ENCODE measurements at places on chromosomes 5 and 9.

DNA sequence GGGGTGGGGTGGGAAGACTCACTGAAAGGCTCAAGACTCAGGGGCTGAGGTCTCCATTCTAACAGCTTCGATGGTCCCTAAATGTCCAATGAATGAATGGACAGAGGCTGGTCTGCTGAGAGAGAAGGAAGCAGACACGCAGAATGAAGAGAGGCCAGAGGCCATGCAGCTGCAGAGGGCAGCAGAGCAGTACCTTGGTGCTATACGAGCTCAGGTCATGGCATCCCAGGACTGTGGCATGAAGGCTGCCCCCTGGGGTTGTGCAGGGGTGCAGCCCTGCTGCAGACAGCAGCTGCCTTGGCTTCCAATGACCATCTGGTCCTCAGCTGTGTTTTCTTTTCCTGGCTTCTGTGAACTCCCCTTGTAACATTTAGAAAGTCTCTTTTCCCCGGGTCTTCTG lies 15.2 kb upstream of the CORO2A start:
- DNase-seq: no peak

GRCh38 chr5:170573660-170574059 lies 69.8 kb downstream of the KCNIP1 start:
- no peak for DNase-seq

- DNase-seq: no peak
These were observed 7.9 kb downstream of the GABBR2 start for GRCh38 chr9:98700801-98701200.

- DNase-seq: no peak
These were observed 27.1 kb upstream of the TLE1 start for GRCh38 chr9:81716409-81716808.

DNA sequence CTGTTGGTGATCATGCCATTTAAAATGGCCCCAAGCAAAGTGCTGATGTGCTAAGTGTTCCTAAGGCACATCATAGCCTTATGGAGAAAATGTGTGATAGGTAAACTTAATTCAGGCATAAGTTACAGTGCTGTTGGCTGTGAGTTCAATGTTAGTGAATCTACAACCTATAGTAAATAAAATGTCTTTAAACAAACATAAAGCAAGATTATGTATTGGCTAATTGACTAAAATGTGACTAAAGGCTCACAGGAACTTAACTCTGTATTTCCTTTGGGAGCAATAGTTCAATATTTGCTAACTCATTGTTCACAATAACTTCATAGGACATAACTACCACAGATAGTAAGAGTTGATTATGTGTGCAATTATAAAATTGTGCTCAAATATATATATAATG lies 49.4 kb upstream of the LRRC19 start:
- DNase-seq: no peak

DNA sequence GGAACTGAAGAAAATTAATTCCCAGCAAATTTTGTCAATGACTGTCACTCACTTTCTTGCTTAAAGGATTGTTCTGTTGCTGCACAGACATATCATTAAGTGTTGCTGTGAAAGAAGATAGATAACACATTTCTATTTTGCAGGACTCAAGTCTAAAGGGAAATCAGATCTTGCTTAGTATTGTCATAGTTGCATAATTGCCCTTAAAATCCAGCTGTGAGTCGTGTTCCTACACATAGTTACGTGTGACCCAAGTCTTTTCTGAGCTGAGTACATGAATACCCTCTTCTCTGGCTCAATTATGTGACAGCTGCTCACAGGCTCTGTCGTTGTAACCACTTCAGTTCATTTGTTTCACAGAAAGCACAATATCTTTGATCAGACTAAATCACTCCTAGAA lies 390.8 kb downstream of the DTWD2 start:
- DNase-seq: no peak

GRCh38 chr5:108898707-108899106 lies 151.0 kb downstream of the FER start:
- DNase-seq: no peak

DNA sequence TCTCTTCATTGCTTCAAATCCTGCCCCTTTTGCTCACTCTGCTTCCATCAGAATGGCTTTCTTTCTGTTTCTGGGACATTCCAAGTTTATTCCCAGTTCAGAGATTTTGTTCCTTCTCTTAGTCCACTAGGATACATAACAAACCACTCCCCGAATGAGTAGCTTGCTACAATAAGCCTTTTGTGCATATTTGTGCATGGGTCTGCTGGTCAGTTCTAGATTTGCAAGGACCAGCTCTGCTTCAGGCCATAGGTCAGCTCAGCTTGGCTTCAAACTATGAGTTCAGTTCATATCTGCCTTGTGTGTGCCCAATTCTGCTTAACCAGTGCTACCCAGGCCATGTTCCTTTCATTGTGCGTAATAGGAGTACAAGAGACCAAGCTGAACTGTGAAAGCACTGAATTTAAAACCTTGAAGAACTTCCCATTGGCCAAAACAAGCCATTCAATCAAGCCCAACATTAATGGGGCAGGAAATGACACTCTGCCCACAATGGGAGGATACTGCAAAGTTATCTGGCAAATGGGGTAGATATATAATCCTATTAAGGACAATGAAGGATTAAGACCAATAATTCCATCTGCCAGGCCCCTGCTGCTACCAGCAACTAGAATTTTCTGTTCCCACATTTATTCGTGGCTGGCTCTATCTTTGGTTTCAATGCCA lies 328.8 kb downstream of the PRELID2 start:
- no peak for DNase-seq

- no peak for DNase-seq
These were observed 145.4 kb downstream of the CD180 start for GRCh38 chr5:67051164-67051563.

GRCh38 chr5:41870627-41871048 lies 413 bp upstream of the OXCT1 start:
- no peak for DNase-seq

- peak; percentile 67 for DNase-seq
These were observed 70.9 kb upstream of the KLF9 start for GRCh38 chr9:70485273-70485858.

DNA sequence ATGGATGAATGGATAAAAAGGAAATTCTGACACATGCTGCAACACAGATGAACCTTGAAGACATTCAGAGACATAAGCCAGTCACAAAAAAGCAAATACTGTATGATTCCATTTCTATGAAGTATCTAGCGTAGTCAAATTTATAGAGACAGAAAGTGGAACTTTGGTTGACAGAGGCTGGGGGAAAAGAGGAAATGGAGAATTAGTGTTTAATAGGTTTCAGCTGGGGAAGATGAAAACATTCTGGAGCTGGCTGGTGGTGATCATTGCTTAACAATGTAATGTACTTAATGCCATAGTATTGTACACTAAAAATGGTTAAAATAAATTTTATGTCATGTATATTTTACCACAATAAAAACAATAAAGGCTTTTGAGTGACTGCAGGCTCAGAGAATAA lies 24.2 kb downstream of the PPIC start:
- DNase-seq: no peak

- DNase-seq: no peak
These were observed 4.5 kb downstream of the DAP start for GRCh38 chr5:10756549-10756948.

DNA sequence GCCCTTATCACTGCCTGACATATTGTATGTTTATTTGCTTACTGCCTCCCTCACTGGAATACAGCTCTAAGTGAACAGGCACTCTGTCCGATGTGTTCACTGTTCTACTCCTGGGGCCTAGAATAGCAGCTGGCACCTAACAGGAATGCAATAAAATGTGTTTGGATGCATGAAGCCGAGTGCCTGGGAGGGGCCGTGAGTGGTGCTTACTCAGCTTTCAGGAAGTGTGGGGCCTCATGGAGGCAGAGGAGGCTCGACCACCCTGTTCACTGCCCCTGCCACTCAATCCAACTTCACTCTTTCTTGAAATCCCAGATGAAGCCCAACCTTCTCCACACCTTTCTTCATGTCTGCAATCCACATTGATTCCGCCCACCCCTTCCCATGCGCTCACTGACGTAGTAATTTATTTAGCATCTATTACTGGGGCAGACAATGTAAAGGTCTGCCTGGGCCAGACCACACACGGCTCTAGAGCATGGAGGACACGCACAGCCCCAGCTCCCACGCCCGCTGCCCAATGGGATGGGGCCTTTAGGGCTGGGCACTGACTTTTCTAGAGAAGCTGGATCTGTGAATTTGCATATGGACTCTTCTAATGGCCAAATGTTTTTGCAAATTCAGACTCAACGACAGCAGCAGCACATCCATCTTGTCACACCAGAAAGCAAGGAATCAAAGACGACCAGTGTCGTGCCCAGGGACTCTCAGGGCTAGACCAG lies 21.3 kb downstream of the TBC1D9B start:
- DNase-seq: no peak

DNA sequence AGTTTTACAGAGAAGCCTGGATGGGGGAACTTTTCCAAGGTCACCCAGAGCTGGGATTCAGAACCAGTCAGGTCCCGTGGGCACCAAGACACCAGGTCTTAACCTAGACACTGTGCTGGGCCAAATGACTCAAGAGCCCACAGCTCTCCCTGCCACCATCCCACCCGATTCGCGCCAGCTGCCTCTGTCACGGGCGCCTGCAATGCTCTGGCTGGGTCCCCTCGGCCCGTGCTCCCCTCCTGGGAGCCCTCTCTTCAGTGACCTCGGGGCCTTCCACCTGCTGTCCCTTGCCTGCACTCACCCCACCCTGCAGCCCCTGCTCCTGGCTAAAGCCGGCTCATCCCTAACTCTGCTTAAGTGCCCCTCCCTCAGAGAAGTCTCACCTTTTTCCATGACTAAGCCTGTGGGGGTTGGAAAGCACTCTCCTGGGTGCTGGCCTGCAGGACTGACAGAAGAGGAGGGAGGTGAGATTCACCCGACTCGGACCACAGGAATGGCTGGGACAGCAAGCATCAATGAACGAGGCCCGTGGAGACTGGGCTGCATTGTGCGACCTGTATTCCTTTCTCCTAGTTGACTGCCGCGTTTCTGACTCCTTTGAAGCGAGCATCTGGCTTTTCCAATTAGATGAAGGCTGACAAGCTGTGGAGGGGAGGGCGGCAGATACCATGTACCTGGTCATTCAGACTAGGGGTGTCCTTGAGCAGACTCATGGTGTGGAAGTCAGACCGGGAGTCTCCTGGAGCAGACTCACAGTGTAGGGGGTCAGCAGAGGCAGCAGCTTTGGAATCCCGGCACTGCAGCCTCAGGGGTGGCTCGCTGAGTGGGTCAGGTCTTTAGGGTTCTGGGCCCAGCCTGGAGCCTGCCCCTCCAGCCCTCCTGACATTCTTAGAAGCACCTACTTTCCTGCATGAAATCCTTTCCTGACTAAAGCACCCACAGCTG lies 5.8 kb upstream of the IL4 start:
- no peak for DNase-seq

- no peak for DNase-seq
These were observed 2.8 kb upstream of the PFN3 start for GRCh38 chr5:177403102-177403791.

- DNase-seq: no peak
These were observed 38.1 kb downstream of the HMCN2 start for GRCh38 chr9:130303613-130304055.
